ENCODE measurements at places on chromosomes 7 and 10. TPM values are rescaled to one million over a fixed set of nuclear protein-coding genes. Genes with fewer than 3 reads are reported as not detected.

CALHM1 gene
- total RNA-seq, result not detected

DNA sequence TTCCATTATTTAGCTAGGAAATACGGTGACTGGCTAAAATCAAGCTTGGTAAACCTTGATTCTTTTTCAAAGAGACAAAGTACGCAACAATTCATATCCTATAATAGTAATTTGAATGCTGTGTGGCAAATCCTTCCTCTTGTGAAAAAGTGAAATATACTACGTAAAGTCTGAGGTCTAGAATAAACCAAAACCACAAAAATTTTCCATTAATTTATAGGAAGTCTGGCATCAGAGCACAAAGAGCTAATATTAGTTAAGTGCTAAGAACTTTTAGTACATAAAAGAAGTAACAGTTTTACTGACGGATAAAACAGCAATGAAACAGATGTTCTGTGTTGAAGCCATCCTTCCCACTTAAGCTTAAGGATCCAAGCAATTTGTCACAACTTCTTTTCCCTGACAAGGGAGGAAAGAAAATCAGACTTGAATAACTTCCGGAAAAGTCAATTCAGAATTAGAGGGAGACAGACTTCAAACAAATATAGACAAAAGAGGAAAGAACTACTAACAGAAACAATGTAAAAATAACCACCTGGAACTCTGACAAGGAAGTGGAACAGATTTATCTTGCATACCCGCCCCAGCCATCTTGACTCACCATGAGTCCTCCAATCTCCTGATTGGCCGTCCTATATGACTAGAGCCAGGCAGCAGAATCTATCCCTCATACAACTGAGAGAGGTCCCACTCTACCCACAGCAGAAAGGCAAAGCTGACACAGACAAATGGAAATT lies 34.6 kb downstream of the RHEB start:
- H3K4me1 ChIP-seq, result peaks cover 9% of the 10 kb centered on the region
- peaks cover 75% of the 10 kb centered on the region for H3K36me3 ChIP-seq
- H3K27ac ChIP-seq, result peak overlapping the region; percentile 52
- no peak for ATAC-seq
- no peaks in the 10 kb centered on the region for H3K27me3 ChIP-seq

OPN1SW gene
- total RNA-seq, result not detected

DNA sequence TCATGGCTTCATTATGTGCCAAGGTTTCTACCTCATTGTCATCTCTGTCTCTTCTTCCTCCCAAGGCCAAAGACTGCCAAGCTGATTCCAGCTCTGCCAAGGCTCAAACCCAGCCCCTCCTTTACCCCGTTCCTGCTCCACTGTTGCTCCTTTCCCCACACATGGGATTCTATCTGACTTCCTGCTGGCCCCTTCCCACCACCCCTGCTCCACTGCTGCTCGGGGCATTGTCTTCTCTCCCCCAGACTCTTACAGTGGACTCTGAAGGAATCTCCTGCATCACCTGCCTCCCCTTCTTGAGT lies 86.3 kb downstream of the COBL start:
- no peaks in the 10 kb centered on the region for H3K27me3 ChIP-seq
- no peak overlapping the region for H3K4me3 ChIP-seq
- no peak for ATAC-seq
- H3K27ac ChIP-seq, result no peak overlapping the region
- H3K36me3 ChIP-seq, result no peaks in the 10 kb centered on the region

Data from gastroesophageal sphincter (tissue), 4 donors.